ENCODE measurements at places on chromosomes 5 and 9. TPM values are rescaled to one million over a fixed set of nuclear protein-coding genes. Genes with fewer than 3 reads are reported as not detected.

DNA sequence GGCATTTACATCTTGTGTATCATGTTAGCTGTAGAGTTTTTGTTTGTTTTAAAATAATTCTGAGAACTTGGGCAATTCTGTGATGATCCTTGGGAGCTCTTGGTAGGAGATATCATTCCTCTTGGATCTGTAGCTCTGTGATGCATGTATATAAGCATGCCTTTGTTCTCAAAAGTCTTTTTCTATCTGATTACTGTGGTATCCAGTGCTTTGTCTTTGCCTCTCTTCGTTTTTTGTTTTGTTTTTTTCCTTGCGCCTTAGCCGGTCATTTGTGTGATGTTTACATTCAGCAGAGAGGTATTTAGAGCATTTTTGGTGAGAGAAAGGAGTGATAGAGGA lies 110.0 kb downstream of the PAM start:
- DNase-seq = peak; percentile 64

- no peak for DNase-seq
Measured at GRCh38 chr9:133426011-133426410, 3.8 kb downstream of the ADAMTS13 start.

- DNase-seq = peak; percentile 78
Measured at GRCh38 chr9:130824643-130825350, 10.3 kb upstream of the ABL1 start.

GRCh38 chr5:14177634-14178033 lies 34.5 kb downstream of the TRIO start:
- no peak for DNase-seq

DNA sequence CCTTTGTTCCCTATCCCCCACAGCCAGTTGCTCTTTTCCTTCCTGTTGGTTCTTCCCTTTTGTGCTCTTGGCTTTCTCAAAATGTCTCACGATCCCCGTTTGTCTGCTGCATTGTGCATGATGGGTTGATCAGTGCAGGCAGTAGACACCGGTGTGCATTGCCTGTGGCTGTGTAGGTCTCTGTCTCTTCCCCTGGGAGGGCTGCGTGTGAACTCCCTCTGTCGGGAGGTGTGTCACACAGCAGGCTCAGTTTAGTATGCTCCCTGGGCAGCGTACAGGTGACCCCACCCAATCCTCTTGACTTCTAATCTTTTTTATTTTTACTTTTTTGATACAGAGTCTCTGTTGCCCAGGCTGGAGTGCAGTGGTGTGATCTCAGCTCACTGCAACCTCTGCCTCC lies 265.3 kb downstream of the FSTL4 start:
- DNase-seq = no peak

- no peak for DNase-seq
Measured at GRCh38 chr5:74903165-74903787, 37.1 kb upstream of the FAM169A start.

GRCh38 chr9:4066120-4066519 lies 233.7 kb downstream of the GLIS3 start:
- DNase-seq = no peak

DNA sequence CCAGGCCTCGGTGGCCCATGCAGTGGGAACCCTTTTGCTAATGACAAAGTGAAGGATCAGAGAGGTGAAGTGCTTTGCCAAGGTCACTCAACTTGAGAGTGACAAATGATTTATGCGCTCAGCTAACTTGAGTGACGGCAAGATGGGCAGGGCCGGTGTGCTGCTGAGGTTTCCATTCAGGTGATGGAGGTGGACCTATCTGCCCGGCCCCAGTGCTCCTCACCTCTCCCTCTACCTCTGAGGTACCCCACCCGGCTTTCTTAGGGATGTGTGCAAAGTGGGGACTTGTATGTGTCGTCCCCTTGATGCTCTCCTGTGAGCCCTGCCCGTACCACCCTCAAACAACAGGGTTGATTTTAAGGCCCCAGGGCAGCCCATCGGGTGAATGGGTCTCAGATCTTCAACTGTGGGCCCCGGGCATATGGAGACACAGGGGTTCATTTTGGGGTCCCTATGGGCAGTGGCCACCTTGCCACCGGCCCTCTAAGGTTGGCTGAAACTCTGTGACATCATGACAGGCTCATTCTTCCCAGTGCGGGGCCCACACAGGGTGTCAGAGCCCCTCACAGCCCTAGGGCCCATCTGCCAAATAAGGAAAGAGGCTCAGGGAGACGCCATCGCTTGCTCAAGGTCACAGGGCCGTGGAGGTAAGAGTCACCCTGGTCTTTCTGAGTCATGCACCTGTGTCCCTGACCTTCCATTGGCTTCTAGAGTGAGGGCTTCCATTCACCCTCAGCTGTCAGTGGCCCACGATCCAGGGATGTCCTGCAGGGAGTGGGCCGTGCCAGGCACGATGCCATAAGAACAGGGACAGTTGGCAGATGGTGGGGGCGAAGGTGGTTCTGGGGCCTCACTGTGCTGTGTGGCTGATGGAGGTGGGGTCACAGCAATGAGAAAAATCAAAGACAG lies 170.6 kb upstream of the MVB12B start:
- DNase-seq = no peak

DNA sequence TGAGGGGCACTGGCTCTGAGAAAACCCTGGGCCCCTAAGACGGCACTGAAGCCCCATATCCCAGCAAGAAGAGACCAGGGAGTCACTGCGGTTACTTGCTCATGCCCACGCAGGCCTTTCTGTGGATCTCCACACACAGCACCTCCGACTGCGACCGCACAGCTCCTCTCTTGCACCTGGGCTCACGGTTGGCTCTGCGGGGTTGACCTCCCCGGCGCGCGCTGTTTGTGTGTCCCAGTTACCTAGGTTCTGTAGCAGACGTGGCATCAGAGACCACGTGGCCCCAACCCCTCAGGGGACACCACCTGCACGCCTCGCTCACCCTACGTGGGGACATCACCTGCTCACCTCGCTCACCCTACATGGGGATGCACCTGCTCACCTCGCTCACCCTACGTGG lies 12.7 kb downstream of the LPCAT1 start:
- no peak for DNase-seq

- no peak for DNase-seq
Measured at GRCh38 chr5:80103371-80103770, 68.2 kb downstream of the THBS4 start.

MEIKIN gene
- not detected for total RNA-seq

ANXA6 gene
- total RNA-seq = 194 TPM

GRCh38 chr9:128155736-128156500 lies 4.1 kb upstream of the BBLN start:
- no peak for DNase-seq

- DNase-seq = no peak
Measured at GRCh38 chr9:20262611-20263010, 359.7 kb downstream of the MLLT3 start.

DNA sequence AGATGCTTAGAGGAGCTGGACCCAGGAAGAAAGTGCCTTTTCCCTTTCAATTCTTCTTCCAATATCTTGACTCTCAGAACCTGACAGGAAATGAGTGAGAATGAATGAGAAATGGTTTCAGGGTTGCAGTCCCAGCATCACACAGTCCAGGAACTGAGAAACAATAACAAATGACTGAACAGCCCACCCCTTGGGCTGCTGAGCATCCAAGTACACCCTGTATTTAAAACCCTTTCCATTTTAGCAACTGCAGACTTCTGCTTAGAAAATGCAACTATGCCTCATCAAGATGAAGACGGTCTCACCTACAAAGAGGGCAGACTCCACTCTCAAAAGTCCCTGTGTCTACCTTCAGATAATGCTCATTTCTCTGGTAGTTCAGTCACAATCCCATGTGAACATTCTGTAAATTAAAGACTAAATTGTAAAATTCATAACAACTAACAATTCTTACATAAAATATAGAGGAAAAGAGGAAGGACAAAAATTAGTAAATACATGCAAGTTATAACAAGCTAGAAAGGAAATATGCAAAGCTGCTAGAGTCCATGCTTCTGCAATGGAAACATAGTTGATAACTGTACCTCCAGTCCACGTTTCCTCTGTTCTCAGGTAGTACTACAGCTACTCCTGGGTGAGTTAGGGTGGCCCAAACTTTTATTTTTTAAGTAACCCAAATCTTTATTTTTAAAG lies 316.5 kb downstream of the ICE1 start:
- DNase-seq = no peak

All from fibroblast of the aortic adventitia (primary cell).